ENCODE measurements at places on chromosomes 5 and 9.
A peak's percentile ranks its signal among the peaks of the same experiment; 100 is the strongest.

DNA sequence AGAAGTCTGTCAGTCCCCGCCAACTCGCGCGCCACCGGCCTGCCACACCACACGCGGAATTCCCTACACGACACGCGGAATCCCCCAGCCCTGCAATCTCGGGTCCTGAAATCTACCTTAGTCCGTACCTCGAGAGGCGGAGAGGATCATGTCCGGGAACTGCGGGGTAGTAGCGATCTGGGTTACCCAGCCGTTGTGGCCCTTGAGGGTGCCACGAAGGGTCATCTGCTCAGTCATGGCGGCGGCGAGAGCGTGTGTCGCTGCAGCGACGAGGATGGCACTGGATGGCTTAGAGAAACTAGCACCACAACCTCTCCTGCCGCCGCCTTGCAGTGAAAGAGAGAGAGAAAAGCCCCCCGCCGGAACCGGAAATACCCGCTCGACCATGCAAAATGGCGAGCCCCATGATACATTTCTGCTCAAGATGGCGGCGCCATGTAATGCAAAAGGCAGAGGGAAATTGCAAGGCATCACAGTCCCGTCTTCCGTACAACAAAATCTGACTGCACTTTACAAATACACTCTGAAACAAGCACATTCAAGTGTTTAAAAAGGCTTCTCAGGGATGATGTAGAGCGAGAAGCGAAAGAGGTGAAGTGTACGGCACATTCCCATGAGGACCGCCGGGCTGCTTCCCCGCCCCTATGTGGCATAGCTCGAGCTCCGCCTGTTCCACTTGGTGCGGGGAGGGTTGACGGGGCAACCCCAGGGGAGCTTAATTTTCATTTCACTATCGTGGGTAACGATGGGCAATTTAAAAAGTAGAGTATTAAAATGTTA, at the start of gene RACK1:
Gene RACK1 (minus strand): TSS at position 343 of the 780 bp plus-strand sequence. CDS start 106 bp downstream, at position 237.
- H3K27me3 ChIP-seq = no peaks in the 10 kb centered on the region
- peaks cover 59% of the 10 kb centered on the region for H3K36me3 ChIP-seq
- peak within 1 kb of the TSS; percentile 99 for H3K27ac ChIP-seq
- peaks cover 49% of the 10 kb centered on the region for H3K4me1 ChIP-seq

DNA sequence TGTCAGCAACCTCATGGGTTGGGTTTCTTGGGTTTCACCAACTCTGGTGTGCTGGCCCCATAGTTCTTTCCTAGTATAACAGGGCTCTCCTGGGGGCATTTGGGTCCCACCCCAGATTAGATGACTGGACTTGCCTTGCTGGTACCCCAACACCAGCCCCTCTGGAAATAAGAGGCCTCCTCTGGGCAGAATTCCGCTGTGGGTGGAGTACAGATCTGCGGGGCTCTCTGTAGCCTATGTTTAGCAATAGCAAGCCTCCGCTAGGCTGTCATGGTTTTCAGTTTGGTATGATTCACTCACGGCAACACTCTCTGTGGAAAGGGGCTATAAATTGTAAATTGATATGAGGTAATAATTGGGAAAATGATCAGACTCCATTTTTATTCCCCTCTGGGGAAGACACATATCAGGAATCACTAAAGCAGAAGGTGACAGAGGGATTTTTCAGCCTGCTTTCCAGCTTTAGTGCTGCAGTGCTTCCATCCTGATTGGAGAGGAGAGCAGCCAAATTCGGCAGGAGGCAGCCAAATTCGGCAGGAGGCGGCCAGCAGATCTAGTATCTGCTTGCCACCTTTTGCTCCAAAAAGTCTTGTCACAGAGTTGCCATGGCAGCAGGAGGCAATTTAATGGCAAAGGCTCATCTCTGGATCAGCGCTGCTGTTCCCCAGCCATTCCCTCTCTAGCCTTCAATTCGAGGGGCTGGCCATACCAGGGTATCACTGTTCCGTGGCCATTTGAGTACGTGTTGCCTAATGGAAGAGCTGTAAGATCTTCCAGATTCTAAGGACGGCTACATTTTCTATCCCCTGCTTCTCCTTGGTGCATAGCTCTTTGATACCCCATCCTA, 84.6 kb downstream of the SLC44A1 start:
- peaks cover 5% of the 10 kb centered on the region for H3K4me1 ChIP-seq
- H3K27ac ChIP-seq = no peak overlapping the region
- H3K27me3 ChIP-seq = peaks cover 2% of the 10 kb centered on the region
- no peak for DNase-seq
- H3K4me3 ChIP-seq = no peak overlapping the region
- no peaks in the 10 kb centered on the region for H3K36me3 ChIP-seq

DNA sequence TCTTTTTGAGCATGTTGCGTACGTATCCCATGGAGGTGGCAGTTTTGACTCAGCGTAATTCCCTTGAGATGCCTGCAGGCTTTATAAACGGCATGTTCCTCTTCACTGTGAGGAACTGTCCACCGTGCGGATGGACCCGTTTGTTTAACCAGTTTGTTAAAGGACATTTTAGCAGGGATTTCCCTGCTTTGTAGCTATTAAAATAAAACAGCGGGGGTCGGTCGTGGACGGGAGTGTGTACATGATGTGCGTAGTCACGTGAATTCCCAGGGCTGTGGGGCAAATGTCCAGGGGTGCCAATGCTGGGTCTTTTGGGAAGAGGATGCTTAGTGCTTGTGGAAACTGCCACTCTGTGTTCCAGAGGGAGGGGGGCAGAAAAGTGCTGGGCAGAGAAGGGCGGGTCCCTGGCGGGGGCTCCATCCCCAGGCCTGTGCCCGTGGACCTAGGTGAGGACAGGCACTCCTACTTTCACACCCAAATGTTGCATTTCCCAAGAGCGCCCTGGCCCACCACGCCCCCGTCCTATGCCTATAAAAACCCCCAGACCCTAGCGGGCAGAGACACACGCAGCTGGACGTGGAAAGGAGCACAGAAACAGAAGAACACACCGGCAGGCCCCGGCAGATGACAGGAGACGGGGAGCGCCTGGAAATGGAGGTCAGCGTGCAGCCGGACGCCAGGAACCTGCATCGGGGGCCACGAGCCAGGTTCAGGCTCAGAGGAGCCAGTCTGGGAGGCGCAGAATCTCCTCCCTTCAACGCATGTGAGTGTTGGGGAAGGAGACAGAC, 4.0 kb upstream of the TERT start:
- no peak overlapping the region for H3K4me3 ChIP-seq
- peaks cover 2% of the 10 kb centered on the region for H3K4me1 ChIP-seq
- H3K36me3 ChIP-seq = peaks cover 2% of the 10 kb centered on the region
- peaks cover 22% of the 10 kb centered on the region for H3K27me3 ChIP-seq
- no peak overlapping the region for H3K27ac ChIP-seq

DNA sequence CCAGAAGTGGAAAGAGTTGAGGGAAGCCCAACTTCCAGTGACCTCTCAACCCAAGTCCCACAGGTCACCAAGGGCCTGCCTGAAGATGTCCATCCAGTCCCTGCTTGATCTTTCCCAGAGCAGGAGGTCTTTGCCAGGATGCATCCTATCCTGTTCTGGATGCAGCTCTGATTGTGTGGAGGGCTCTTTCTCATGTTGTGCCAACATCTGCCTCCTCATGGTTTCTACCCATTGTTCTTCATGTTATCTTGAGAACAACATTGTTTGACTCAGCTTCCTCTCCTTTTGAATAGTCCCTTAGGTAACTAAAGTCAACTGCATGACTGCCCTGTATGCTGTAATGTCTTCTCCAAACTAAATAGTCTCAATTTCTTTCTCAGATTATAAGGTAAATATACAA, 169.3 kb downstream of the CCDC192 start:
- peaks cover 7% of the 10 kb centered on the region for H3K27me3 ChIP-seq
- H3K36me3 ChIP-seq = no peaks in the 10 kb centered on the region
- no peaks in the 10 kb centered on the region for H3K4me1 ChIP-seq
- no peak overlapping the region for H3K4me3 ChIP-seq
- H3K27ac ChIP-seq = no peak overlapping the region
- no peak for DNase-seq

- H3K4me3 ChIP-seq = no peak overlapping the region
- H3K27me3 ChIP-seq = peaks cover 3% of the 10 kb centered on the region
- H3K4me1 ChIP-seq = no peaks in the 10 kb centered on the region
- no peak overlapping the region for H3K27ac ChIP-seq
- DNase-seq = no peak
Measured at GRCh38 chr9:72773570-72773969, 179.3 kb downstream of the ALDH1A1 start.

DNA sequence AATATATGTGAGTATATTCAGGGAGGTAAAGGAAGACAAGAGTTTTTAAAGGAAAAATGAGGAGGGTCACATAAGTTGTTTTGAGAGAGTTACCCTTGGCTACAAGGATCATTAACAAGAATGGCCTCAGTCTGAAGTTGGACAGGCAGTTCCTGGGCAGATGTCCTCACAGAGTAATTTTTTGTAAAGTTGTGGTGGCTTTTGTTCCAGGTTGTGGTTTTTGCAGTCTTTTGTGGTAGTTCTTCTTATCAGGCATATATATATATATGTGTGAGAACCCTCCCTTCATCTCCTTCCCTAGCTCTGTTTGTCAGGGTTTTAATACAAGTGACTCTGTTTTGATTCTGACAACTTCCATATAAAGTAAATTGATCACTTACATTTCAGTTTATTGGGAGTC, 60.0 kb downstream of the CSNK1G3 start:
- peaks cover 4% of the 10 kb centered on the region for H3K4me1 ChIP-seq
- H3K27me3 ChIP-seq = no peaks in the 10 kb centered on the region
- no peak overlapping the region for H3K4me3 ChIP-seq

DNA sequence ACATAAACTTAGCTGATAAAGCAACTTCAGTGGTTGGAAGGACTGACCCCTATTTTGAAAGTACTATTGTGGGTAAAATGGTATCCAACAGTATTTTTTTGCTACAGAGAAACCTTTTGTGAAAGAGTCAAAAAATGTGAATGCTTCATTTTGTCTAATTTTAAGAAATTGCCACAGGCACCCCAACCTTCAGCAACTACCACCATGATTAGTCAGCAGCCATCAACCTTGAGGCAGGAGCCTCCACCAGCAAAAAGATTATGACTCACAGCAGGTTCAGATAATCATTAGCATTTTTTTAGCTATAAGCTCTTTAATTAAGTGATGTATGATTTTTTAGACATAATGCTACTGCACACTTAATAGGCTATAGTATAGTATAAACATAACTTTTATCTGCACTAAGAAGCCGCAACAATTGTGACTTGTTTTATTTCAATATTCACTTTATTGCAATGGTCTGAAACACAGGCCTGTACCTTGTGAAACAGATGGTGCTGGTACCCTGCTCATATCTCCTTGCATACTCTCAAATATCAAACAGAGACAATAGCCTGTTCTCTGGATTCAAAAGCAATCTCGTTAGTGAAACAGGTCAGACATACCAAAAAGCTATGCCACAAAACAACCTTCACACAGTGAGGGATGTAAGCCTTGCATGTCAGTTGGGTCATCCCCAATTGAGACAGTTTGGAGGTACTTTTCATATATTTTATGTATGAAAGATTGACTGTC, 261.2 kb upstream of the FAM174A start:
- H3K36me3 ChIP-seq = no peaks in the 10 kb centered on the region
- no peak overlapping the region for H3K27ac ChIP-seq
- H3K4me1 ChIP-seq = no peaks in the 10 kb centered on the region
- DNase-seq = no peak
- no peaks in the 10 kb centered on the region for H3K27me3 ChIP-seq

DNA sequence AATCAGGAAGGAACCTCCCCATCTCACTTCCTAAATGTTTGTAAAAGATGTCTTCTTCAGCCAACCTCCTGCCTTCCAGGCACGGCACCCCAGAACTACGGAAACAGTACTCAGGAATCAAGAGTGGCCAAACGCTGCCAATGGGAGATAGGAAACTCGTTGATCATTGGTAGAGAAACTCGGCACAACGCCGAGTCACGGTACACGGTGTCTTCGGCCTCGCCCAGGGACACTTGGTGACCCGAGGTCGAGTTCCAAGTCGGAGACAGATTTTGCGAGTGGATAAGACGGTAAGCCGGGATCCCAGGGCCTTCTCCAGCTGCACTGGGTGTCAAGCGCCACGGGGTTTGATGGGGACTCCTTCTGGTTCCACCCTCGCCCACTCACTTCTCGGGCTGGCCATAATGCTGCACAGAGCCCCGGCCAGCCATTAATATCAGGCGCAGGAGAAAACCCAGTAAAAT, 343 bp downstream of the KIAA0825 start:
- H3K36me3 ChIP-seq = no peaks in the 10 kb centered on the region
- H3K4me1 ChIP-seq = peaks cover 28% of the 10 kb centered on the region
- H3K27me3 ChIP-seq = no peaks in the 10 kb centered on the region
- peak; percentile 83 for DNase-seq

GRCh38 chr5:38650540-38650939, 94.1 kb upstream of the LIFR start:
- peaks cover 4% of the 10 kb centered on the region for H3K27me3 ChIP-seq
- H3K27ac ChIP-seq = no peak overlapping the region

- H3K27ac ChIP-seq = no peak overlapping the region
- H3K36me3 ChIP-seq = peaks cover 75% of the 10 kb centered on the region
- H3K4me3 ChIP-seq = no peak overlapping the region
Measured at GRCh38 chr5:80745490-80745889, 90.7 kb upstream of the DHFR start.

DNA sequence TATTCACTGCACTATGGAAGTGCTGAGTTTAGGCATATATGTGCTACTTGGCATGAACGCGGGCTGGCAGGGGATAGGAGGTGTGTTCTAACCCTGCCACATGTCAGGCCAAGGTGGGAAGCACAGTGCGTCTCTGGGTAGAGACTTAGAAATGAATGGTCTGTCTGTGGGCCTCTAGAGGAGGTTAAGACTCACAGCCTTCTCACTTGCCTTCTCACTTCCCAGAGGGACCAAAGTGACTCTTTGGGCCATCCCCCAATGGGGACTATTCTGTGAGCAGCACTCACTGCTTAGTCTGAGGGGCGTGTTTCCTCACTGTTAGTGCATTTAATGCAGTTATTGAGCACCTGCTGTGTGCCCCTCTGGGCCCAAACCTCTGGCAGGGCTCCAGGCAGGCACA, 2.4 kb upstream of the PITX1 start:
- no peak overlapping the region for H3K27ac ChIP-seq
- peaks cover 75% of the 10 kb centered on the region for H3K27me3 ChIP-seq
- H3K36me3 ChIP-seq = no peaks in the 10 kb centered on the region
- peaks cover 11% of the 10 kb centered on the region for H3K4me1 ChIP-seq
- DNase-seq = no peak
- H3K4me3 ChIP-seq = no peak overlapping the region

GRCh38 chr5:93120051-93120450, 461.0 kb downstream of the NR2F1-AS1 start:
- no peaks in the 10 kb centered on the region for H3K4me1 ChIP-seq
- H3K4me3 ChIP-seq = no peak overlapping the region
- no peaks in the 10 kb centered on the region for H3K27me3 ChIP-seq
- H3K36me3 ChIP-seq = no peaks in the 10 kb centered on the region
- no peak for DNase-seq
- no peak overlapping the region for H3K27ac ChIP-seq

GRCh38 chr9:136020671-136021070, 59.5 kb upstream of the UBAC1 start:
- H3K4me1 ChIP-seq = no peaks in the 10 kb centered on the region
- DNase-seq = no peak
- no peaks in the 10 kb centered on the region for H3K27me3 ChIP-seq
- H3K4me3 ChIP-seq = no peak overlapping the region
- no peak overlapping the region for H3K27ac ChIP-seq

- H3K36me3 ChIP-seq = peaks cover 6% of the 10 kb centered on the region
- no peak overlapping the region for H3K27ac ChIP-seq
- peaks cover 1% of the 10 kb centered on the region for H3K27me3 ChIP-seq
- peaks cover 5% of the 10 kb centered on the region for H3K4me1 ChIP-seq
Measured at GRCh38 chr5:50655810-50656205, 10.6 kb upstream of the PARP8 start.

GRCh38 chr5:1089146-1089545, 22.7 kb downstream of the SLC12A7 start:
- no peak for DNase-seq
- H3K4me3 ChIP-seq = no peak overlapping the region
- peaks cover 2% of the 10 kb centered on the region for H3K4me1 ChIP-seq
- no peaks in the 10 kb centered on the region for H3K27me3 ChIP-seq
- peaks cover 22% of the 10 kb centered on the region for H3K36me3 ChIP-seq

GRCh38 chr5:105573575-105573974, 2011.0 kb upstream of the NUDT12 start:
- no peak overlapping the region for H3K4me3 ChIP-seq
- no peak overlapping the region for H3K27ac ChIP-seq
- H3K36me3 ChIP-seq = no peaks in the 10 kb centered on the region
- H3K4me1 ChIP-seq = no peaks in the 10 kb centered on the region

Data from activated CD4-positive, alpha-beta T cell treated with anti-CD3 and anti-CD28 coated beads, Interleukin-2, amount 10 ng/mL, durations not matched to agents 24 days and 14 days (primary cell).